ENCODE measurements at places on chromosomes 12 and 14.

- DNase-seq, result no peak
Observed at GRCh38 chr12:79454338-79454843, 236.4 kb downstream of the PAWR start.

- DNase-seq, result no peak
Observed at GRCh38 chr14:49194067-49194466, 392.1 kb downstream of the RPS29 start.

DNA sequence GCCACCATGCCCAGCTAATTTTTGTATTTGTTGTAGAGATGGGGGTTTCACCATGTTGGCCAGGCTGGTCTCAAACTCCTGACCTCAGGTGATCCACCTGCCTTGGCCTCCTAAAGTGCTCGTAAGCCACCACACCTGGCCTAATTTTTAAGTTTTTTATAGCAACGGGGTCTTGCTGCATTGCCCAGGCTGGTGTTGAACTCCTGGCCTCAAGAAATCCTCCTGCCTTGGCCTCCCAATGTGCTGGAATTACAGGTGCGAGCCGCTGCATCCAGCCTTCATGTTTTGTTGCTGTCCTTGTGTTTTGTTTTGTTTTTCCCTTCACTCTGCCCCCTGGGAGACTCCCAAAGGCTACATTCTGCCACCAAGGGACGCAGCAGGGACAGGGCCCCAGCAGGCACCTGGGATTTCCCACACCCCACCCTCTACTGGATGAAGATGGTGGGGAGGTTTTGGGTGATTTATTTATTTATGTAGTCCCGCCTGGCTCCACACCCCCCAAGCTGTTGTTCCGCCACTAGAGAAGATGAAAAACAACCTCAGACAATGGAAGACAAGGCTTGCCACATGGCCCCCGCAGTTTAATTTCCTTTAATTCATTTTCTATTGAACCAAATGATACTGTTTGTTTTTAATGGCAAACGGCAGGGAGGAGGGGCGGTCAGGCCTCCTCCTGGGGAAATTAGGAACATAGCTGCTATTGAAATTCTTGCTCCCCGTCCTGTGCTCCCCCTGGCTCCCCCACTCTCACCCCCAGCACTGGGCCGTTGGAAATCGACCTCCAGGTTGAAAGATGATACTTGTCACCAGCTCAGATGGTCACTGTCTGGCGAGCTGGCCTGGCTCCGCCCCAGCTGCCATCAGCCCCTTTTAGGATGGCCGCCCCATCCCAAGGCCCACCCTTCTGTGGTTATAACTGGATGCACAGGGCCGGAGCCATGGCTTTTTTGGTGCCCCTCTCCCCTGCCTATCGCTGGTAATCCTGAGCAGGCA lies 70.3 kb downstream of the RNFT2 start:
- no peak for DNase-seq

DNA sequence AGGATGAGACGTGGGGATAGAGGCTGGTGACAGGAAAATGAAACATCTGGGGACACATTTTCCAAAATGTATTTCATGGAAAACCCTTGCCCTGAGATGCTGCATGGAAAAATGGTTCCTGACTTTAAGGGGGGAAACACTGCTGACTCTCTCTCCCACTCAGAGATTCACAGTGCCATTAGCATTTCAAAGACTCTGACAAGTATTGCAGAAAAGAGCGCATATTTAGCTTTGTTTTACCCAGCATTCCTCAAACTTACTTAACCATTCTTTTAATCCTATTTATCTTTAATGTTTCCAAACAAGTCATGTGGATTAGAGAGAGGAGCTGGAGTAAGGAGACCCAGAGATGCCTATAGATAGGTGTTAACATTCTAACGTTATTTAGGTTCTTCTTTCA lies 141.8 kb upstream of the DYRK2 start:
- no peak for DNase-seq

GRCh38 chr14:58807191-58807590 lies 169.4 kb downstream of the DACT1 start:
- DNase-seq, result no peak

DNA sequence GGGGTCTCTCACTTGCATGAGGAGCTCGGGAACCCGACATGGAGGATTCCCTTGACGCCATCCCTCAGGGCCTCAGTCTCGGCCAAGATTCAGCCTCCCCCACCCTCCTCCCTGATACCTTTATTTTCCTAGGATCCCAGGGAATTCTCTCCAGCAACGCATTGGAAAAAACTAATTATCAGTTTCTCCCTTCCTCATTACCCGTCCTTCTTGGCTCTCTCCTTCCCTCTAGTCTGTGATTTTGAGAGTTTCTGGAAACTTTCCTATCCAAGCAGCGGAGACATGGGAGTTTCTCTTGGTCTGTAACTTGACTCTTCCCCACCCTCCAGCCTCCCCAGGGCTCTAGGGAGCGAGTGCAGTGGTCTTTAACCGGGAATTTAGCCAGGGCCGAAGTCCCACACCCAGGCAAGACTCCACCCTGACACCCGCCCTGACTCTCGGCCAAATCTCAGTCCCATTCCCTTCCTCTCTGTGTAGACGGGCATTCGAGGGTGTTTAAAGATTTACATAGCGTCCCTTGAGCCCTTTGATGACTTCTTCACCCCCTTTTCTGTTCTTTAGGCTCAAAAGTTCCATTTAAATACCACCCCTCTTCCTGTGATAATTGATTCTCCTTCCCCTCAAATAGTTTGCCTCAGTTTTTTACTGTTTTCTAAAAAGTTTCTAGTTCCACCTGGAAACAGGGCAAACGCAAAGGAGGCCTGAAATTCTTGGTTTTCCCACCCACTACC lies 6.7 kb downstream of the HOXC5 start:
- DNase-seq, result no peak

Measured in effector CD4-positive, alpha-beta T cell (primary cell).